D721Med (cell line): ENCODE measurements at places on chromosomes 12 and 14.

DNA sequence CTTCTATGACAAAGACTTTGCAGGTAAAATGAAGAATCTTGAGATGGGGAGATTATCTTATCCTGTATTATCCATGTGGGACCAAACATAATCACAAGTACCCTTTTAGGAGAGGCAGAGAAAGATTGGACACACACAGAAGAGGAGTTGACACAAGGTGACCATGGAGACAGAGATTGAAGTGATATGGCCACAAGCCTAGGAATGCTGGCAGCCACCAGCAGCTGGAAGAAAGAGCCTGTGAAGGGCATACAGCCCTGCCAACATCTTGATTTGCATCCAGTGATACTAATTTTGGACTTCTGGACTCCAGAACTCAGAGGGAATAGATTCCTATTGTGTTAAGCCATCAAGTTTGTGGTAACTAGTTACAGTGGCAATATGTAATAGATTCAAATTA is 78.1 kb downstream of the RPS29 start:
- no peak for DNase-seq

DNA sequence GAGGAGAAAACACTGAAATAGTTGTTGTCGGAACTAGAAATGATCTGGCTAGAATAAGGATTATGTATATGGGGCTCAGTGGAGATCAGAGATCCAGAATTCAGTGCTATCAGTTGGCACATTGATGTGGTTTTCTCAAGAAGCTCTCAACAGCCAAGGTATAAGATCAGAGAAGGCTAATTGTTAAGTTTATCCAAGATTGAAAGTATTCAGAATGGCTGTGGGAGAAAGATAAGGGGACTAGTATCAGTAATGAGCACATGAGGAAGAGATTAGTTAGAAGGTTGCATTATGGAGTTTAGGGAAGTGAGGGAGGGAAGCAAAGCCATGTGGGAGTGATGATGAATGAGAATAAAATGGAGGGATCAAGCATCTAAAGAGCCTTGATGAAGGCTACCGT is 128.1 kb upstream of the MIS18BP1 start:
- no peak for DNase-seq

DNA sequence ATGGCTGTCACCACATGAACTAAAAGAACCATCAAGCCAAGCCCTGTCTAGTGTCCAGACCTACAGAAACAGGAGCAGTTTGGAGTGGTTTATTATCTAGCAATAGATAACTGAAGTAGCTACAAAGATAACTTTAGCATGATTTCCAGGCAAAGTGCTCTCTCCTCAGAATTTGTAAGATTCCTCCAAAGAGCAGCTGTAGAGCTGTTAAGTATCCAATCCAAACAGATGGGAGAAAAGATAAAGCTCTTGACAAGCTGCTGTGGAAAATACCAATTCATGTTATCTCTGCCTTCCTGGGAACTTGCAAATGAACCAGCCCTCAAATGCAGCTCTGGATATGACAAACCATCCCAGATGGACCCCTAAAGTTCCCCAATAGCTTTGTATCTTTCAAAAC is 78.9 kb upstream of the RESF1 start:
- no peak for DNase-seq

DNA sequence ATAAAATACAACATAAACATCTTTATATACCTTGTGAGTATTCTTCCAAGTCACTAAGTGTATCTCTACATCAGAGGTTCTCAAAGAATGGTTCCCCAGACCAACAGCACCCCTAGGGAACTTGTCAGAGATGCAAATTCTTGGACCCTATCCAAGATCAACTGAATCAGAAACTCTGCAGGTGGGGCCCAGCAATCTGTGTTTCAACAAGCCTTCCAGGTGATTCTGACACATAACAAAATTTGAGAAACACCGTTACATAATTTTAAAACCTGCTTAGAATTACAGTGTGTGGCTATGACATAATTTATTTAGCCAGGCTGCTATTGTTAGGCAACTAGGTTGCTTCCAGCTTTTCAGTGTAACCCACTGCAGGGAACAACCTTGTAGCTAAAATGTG is 49.8 kb downstream of the NTN4 start:
- DNase-seq, result no peak

DNA sequence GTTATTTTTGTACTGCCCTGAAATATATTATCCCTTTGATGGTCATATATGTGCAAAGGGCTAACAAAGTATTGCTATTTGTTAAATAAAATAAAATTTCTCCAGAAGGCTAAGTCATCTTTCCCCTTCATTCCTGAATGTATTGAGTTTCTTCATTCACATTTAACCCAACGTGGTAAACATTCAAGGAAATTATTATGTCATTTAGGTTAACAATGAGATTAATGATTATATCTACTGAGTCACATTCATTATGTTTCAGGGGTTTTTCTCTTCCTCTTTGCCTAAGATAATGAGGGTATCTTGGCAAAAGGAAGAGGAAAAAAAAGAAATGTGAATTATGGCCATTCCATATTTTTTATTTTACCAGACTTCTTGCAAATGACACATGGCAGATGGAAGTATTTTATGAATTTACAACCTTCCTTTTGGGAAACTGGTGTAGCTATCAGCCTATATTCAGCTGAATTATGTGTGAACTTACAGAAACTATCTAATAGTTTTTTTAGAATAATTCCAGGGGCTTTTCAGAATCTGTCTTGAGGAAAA is 27.2 kb downstream of the TSPAN8 start:
- no peak for DNase-seq

DNA sequence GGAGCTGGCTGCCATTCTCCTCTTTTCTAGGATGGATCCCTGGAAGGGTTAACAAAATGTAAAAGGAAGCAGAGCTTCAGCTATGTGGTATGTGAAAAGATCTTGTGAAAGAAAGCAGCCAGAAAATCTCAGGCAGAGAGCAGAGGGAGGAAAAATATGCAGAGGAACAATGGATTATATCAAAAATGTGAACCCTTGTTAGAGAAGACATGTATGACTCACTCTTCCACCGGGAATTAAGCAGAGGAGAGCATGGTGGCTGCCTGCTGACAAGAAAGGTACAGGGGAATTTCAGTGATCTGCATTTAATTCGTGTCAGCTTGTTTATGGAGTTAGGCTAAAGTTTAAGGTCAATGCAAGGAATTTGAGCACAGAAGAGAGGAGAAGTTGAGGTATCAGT is 46.3 kb downstream of the KCNA1 start:
- DNase-seq, result no peak

DNA sequence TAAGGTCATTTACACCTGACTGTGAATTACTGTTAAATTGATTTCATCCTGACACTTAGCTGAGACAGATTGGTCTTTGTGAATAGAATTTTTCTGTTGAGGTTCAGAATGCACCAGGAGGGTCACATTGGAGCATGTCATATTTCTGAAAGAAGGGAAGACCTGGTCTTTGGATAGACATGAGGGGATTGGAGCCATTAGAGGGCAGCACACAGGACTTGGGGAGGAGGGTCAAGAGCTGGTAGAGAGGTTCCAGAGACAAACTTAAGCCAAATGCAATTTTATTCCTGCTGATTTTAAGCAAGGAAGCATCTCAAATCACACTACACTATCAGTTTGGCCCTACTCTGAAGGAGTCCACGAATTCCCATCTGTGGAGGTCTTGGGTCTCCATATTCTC is 41.1 kb downstream of the GUCY2C start:
- no peak for DNase-seq
